Heart left ventricle (tissue), 16 donors: ENCODE measurements at places on chromosomes 2 and 18. TPM values are rescaled to one million over a fixed set of nuclear protein-coding genes. Genes with fewer than 3 reads are reported as not detected.
A peak's percentile ranks its signal among the peaks of the same experiment; 100 is the strongest.

DNA sequence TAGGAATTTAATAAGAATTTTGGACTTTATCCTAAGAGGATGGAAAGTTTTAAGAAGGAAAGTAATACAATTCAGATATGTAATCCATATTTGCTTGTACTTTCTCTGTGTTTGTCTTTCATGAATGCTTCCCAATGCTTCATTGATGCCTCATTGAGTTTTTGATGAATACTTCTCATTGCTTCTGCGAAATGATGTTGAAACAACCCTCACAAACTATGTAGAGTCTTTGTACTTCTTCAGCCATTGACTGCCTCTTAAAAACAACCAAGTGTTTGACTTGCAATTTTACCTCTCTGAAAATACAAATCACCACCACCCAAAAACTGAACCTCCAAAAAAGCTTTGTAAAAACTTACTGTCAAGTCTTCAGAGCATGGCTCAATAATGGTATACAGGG is 424.1 kb downstream of the ERBB4 start:
- H3K4me3 ChIP-seq = no peak overlapping the region
- H3K27ac ChIP-seq = no peak overlapping the region
- H3K36me3 ChIP-seq = no peaks in the 10 kb centered on the region

DNA sequence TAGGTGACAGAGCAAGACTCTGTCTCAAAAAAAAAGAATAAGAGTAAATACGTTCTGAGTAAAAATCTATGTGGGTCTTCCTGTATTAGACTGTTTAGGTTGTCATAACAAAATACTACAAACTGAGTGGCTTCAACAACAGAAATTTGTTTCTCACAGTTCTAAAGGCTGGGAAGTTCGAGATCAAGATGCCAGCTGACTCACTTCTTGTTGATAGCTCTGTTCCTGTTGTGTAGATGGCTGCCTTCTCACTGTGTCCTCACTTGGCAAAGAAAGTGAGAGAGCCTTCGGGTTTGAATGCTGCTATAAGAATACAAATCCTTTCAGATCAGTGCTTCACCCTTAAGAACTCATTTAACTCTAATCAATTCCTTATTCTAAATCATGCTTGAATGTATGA is 430.0 kb upstream of the VWC2L start:
- no peaks in the 10 kb centered on the region for H3K27me3 ChIP-seq
- H3K27ac ChIP-seq = no peak overlapping the region
- no peaks in the 10 kb centered on the region for H3K36me3 ChIP-seq
- no peak overlapping the region for H3K4me3 ChIP-seq

DNA sequence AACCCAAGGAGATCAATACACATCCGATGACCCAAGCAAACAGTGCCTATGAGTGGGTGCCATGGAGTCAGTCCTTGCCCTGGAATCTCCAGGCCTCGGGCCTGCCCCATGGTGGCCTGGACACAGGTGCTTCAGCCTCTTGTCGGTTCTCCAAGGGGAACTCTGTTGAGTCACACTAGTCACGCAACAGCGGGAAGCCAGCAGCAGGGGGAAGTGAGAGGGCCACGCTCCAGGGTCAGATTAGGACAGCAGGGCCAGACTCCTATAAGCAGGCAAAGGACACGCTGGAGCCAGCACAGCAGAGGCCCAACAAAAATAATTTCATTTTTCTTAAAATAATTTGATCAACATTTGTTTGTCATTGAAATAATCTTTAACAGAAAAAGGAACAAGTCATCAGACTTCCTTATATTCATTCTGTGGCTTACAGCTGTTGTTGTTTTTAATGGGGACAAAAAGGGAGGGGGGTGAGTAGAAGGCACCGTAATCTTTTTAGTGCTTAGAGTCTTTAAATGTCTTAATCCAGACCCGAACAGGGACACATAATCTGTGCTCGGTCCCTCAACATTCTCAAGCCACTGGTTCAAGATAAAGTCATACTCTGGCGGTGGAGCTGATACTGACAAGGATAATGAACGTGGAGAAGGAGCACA is 16.4 kb upstream of the ARMC9 start:
- H3K4me1 ChIP-seq = peaks cover 33% of the 10 kb centered on the region
- H3K4me3 ChIP-seq = no peak overlapping the region
- H3K27ac ChIP-seq = peak overlapping the region; percentile 14

Gene RAX
- not detected for total RNA-seq

DNA sequence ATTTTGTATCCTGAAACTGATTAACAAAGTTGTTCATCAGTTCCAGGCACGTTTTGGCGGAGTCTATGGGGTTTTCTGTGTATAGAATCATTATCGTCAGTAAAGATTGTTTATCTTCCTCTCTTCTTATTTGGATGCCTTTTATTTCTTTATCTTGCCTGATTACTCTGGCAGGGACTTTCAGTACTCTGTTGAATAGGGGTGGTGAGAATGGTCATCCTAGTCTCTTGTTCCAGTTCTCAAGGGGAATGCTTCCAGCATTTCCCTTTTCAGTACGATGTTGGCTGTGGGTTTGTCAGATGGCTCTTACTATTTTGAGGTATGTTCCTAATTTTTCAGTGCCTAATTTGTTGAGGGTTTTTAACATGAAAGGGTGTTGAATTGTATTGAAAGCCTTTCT is 14.0 kb upstream of the SPDYA start:
- H3K27ac ChIP-seq = no peak overlapping the region
- peaks cover 91% of the 10 kb centered on the region for H3K36me3 ChIP-seq
- no peak overlapping the region for H3K4me3 ChIP-seq
- no peak for DNase-seq

DNA sequence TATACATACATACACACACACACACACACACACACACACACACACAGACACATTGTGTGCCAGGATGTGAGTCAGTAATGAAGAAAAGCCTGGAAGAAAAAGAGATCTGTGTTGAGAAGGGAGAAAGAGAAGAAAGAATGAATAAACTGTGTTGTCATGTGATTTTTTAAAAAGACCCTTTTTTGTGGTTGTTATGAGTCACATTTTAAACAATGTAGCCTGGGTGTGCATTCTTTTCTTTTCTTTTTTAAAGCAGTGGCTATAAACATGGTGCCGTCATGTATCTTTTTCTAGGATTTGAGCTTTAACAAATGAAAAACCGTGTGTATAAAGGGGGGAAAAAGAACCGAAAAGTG is 87.2 kb downstream of the NRP2 start:
- H3K27ac ChIP-seq = no peak overlapping the region
- no peak overlapping the region for H3K4me3 ChIP-seq
- H3K36me3 ChIP-seq = no peaks in the 10 kb centered on the region
- no peak for DNase-seq

DNA sequence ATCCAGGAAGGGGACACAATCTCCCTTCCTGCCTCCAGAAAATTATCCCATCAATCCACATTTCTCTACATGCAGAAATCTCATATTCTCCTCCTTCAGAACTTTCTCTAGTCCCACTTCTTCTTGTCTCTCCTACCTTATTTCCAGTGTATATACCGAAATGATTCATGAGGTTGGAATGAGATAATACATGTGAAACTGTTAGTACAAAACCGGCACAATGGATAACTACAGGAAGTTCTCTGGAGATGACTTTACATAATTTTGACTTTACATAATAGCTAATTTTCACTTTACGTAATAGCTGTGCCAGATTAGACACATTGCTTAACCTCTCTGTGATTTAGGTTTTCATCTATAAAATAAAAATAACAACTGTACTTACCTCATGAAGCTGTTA is 801.3 kb downstream of the ERBB4 start:
- DNase-seq = no peak
- H3K4me1 ChIP-seq = no peaks in the 10 kb centered on the region
- H3K27ac ChIP-seq = no peak overlapping the region
- H3K36me3 ChIP-seq = no peaks in the 10 kb centered on the region

DNA sequence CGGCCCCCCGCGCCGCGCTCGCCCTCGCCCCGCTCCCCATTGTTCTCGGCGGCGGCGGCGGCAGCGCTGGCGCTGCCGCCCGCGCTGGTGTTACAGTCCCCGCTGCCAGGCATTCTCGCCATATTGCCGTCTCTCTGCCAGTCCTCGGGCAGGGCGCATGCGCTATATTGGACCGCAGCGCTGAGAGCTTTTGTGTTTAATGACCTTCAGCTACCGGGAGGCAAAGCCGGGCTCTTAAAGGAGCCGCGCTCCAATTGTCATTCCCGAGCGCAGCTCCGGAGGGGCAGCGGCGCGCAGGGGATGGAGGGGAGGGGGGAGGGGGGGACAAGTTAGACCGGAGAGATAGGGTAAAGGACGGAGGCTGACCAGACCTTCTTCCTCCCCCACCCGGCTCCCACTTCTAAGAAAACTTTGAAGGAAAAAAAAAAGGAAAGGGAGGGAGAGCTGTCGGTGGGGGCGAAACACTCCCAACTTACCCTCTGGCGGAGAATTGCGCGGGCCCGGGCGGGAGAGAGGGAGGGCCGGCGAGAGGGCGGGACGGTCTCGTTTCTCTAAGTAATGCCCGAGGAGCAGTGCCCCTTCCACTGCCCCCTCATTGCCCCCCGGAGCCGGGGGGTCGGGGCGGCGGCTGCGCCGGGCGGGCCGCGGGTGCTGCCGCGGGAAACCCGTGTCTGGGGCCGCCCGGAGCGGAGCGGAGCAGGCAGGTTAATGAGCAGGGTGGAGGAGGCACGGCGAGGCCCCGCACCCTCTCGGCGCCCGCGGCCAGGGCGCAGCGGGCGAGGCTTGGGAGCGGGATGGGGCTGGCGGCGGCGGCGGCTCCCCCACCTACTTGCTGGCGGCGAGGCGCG is at the start of gene KCTD1:
KCTD1 (minus strand) TSS at position 139 of the 848 bp plus-strand sequence; CDS start at position 122, 17 bp downstream.
- H3K36me3 ChIP-seq = no peaks in the 10 kb centered on the region
- H3K27ac ChIP-seq = peak within 1 kb of the TSS; percentile 74
- peaks cover 56% of the 10 kb centered on the region for H3K4me1 ChIP-seq
- DNase-seq = peak; percentile 83
- H3K4me3 ChIP-seq = peak within 1 kb of the TSS; percentile 83

GRCh38 chr2:216551234-216552068 is 52.8 kb downstream of the RPL37A start:
- no peaks in the 10 kb centered on the region for H3K36me3 ChIP-seq
- H3K4me1 ChIP-seq = no peaks in the 10 kb centered on the region
- no peaks in the 10 kb centered on the region for H3K27me3 ChIP-seq
- no peak overlapping the region for H3K4me3 ChIP-seq
- no peak overlapping the region for H3K27ac ChIP-seq

GRCh38 chr2:158125756-158126498 is 24.3 kb downstream of the UPP2 start:
- no peaks in the 10 kb centered on the region for H3K4me1 ChIP-seq
- H3K27me3 ChIP-seq = no peaks in the 10 kb centered on the region
- no peak overlapping the region for H3K27ac ChIP-seq
- DNase-seq = no peak
- no peaks in the 10 kb centered on the region for H3K36me3 ChIP-seq
- H3K4me3 ChIP-seq = no peak overlapping the region

GRCh38 chr2:161088658-161089350 is 71.4 kb upstream of the TANK start:
- H3K4me3 ChIP-seq = no peak overlapping the region
- H3K27me3 ChIP-seq = no peaks in the 10 kb centered on the region
- no peaks in the 10 kb centered on the region for H3K36me3 ChIP-seq
- H3K4me1 ChIP-seq = peaks cover 15% of the 10 kb centered on the region
- DNase-seq = no peak
- H3K27ac ChIP-seq = no peak overlapping the region

GRCh38 chr2:212777020-212777491 is 238.5 kb upstream of the ERBB4 start:
- no peak overlapping the region for H3K4me3 ChIP-seq
- H3K27ac ChIP-seq = no peak overlapping the region
- no peak for DNase-seq
